ENCODE measurements at places on chromosomes 2 and 18.

DNA sequence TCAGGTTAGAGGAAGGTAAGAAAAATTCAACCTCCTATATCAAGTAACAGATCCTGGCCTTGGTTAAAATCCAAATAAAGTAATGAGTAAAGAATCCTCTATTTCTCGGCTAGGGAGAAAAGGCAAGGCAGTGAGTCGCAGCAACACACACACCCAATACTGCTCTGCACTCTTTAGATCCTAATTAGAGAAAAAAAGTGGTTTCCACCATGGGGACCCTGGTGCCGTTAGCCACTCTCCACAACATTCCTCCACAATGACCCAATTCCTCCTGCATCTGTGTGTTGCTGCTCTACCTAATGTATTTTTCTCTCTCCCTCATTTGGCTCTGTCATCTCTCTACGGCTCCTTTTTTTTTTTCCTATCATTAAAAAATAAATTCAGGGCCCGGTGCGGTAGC, 462.7 kb downstream of the METTL4 start:
- no peak for DNase-seq

GRCh38 chr2:207135801-207136457, 29.8 kb downstream of the KLF7 start:
- DNase-seq = no peak

- no peak for DNase-seq
These were observed 43.9 kb downstream of the WDR75 start for GRCh38 chr2:189485146-189485545.

DNA sequence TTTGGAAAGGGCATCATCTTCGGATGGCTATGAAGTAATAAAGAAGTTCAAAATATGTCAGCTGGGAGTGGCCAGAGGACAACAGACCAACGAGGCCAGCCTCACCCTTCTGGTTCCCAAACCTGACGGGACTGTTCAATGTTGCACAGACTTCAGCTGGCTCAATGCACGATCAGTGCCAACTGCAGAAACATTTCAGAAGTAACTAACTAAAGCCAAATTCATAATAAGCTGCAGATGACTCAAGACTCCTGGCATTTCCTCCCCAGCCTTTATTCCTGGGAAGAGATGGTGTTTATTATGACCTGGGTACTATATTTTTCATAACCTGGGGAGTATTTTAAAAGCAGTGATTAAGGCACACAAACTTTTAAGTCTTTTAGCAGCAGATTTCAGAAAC, 3.8 kb upstream of the ATP6V1C2 start:
- no peak for DNase-seq

DNA sequence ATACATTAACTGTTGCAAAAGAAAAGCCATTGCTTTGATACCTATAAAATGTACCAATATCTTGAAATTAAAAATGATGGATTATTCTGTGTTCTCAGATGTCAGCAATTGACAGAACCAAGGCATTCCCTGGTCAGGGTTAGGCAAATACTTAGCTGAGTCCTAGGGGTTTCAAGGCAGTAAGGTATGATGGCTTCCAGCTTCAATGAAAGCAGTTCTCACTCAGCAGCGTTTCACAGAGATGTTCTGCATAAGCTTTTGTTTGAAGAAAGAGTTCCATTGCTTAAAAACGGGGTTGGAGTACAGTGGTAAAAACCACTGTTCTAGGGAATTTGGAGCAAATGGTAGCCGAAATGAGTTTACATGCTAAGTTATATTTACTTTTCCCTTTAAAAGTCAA, 17.0 kb upstream of the KANSL1L start:
- DNase-seq = no peak

GRCh38 chr2:72173640-72174321, 26.1 kb upstream of the CYP26B1 start:
- no peak for DNase-seq

DNA sequence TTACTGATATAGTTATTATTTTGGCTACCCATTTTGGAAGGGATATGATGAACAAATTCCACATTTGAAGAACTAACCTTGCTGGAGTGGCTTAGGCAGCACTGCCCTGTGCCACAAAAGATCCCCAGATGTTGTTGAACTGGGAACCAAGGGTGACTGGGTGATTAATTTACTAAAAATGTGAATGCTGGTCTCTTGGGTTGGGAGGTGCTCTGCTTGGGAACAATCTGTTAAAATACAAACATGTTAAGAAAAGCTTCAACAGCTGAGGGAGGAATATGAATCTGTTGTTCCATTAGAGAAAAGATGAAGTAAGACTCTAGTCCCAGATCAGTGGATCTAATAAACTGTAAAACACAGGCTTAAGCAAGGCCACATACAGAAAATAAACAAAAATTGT, 1860.1 kb downstream of the SUCLG1 start:
- no peak for DNase-seq
